ENCODE measurements at places on chromosomes 3 and 15. TPM values are rescaled to one million over a fixed set of nuclear protein-coding genes. Genes with fewer than 3 reads are reported as not detected.

Gene GOLGA6L22
- not detected for total RNA-seq

GRCh38 chr3:169694117-169694516, 30.6 kb upstream of the MECOM start:
- peak; percentile 18 for DNase-seq

Gene RETNLB
- total RNA-seq: not detected

DNA sequence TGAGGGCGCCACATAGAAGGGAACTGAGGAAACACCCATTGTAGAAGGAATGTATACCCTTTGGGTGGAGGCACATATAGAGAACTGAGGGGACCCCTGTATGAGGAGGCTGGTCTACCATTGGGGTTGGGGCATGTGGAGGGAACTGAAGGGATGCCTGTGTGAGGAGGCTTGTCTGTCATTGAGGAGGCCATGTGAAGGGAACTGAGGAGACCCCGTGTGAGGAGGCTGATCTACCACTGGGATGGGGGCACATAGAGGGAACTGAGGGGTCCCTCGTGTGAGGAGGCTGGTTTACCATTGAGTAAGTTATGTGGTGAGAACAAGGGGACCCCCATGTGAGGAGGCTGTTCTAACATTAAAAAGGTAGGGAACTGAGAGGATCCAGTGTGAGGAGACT, 156.1 kb downstream of the FBLN2 start:
- DNase-seq: no peak

Gene CLDN1
- 305 TPM for total RNA-seq

DNA sequence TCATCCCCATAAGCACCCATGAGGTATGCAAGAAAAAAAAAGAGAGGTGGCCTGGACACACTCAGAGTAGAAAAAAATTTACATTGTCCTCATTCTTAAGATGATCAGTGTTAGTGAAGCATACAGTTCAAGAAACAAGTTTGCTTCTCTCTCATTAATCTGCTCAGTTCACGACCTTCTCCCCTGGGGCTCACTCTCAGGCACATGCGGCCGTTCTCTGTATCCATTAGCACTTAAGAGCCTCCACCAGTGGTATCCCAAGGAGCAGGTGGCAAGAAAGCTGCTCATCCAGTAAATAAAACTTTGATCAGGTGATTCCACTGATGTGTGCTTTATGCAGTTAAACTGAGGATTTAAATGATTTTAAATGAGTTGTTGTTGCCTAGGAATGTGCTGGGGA, 57.4 kb downstream of the ARHGAP31 start:
- no peak for DNase-seq

- no peak for DNase-seq
These were observed 10.6 kb upstream of the GLCE start for GRCh38 chr15:69149803-69150202.

GRCh38 chr3:150146991-150147761, 176.5 kb upstream of the PFN2 start:
- DNase-seq: peak; percentile 85

DNA sequence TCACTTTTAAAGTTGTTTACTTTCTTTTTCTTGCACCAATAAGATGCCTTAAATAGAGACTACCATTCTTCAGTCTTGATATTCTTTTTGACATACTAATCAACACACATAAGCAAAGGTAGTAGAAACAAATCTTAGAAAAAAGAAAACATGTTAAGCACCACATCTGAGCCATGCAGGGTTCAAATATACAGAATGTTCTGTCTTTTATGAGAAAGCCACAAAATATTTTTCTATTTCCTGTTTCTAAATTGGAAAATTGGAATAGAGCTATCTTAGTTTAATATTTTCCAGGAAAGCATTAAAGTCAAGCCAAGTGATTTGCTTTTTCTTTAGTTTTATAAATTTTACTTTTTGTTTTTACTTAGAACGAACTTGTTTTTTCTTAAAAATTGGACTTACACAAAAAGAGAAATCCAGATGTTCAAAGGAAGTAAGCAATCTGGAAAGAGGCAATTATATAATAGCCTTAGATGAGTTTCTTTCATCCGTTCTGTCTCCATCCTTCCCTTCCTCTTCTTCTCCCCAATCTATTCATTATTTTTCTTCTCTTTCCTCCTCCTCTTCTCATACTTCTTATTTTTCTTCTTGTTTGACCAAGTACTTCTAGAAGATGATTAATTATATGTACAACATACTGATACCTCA, 731.7 kb downstream of the SQOR start:
- no peak for DNase-seq

GRCh38 chr3:128994581-128995546, 988 bp upstream of the CFAP92 start:
- no peak for DNase-seq

DNA sequence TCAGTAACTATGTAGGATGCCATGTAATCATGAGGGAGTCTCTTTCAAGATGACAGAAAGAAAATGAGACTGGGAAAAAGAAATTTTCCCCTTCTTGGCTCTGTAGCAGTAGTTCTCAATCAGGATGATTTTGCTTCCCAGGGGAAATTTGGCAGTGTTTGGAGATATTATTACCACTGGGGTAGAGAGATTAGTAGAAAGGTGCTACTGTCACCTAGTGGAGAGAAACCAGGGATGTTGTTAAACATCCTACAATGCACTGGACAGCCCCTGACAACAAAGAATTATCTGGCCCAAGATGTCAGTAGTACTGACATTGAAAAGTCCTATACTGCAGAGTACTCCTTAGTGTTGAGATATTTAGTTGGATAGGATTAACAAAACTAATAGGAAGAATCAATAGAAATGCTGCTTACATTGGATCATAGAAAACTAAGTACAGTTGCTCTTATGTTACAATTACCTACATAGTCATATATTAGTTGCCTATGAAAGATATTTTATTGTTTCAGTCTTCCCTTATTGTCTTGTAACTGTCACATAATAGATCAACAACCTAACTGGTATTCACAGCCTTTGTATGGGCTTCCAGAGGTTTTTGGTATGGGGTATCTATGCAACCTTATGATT, 433.3 kb downstream of the RAP2B start:
- no peak for DNase-seq

DNA sequence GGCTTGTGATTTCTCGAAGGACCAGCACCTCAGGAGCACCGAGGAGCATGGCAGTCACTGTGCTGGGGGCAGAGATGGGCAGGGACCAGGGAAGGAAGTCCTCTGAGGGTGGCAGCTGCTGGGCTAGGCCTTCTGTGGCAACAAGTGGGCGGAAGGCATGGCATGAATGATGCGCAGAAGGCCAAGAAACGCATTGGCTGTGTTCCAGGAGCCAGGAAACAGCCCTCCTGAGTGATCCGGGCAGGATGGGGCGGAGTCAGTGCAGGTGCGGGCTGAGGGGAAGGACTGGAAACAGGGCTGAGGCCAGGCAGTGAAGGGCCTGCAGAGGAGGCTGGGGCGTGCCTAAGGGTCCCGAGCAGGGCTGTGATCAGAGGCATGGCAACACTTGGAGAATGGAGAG, 23.6 kb downstream of the MRPS11 start:
- no peak for DNase-seq

GRCh38 chr3:190644766-190645165, 130.9 kb downstream of the IL1RAP start:
- DNase-seq: no peak

Gene PPP1R14D
- not detected for total RNA-seq

Gene FEZF2
- not detected for total RNA-seq

Gene MST1R
- total RNA-seq: 6.5 TPM

- no peak for DNase-seq
These were observed 109.5 kb upstream of the PLXNA1 start for GRCh38 chr3:126873416-126873815.

GRCh38 chr3:134331811-134332199, 42.4 kb downstream of the AMOTL2 start:
- no peak for DNase-seq

DNA sequence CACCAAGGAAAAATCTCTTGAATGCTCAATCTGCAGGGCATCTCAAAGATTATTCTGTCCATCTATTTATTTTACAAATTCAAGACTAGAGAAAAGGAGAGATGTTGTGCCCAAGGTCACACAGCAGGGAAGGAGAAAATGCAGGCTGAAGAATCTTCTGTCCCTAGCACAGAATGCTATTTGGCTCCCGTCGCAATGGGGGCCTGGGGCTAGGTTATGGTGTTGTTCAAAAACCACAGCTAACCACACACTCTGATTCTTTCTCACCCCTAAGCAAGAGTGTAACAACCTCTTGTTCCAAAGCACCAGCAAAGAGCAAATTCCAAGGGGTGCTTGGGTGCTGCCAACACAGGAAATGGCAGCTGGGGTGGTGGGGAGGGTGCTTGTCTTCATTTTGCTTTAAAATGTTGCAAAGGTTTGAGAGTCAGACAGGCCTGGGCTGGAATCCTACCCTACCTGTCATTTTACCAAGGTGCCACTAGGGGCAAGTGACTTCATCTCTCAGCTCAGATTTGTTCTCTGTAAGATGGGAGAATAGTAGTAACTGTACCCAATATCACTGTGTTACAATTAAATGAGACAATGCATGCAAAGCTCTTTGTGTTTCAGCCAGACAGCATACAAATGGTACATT, 112.5 kb downstream of the ADAMTS9 start:
- no peak for DNase-seq

DNA sequence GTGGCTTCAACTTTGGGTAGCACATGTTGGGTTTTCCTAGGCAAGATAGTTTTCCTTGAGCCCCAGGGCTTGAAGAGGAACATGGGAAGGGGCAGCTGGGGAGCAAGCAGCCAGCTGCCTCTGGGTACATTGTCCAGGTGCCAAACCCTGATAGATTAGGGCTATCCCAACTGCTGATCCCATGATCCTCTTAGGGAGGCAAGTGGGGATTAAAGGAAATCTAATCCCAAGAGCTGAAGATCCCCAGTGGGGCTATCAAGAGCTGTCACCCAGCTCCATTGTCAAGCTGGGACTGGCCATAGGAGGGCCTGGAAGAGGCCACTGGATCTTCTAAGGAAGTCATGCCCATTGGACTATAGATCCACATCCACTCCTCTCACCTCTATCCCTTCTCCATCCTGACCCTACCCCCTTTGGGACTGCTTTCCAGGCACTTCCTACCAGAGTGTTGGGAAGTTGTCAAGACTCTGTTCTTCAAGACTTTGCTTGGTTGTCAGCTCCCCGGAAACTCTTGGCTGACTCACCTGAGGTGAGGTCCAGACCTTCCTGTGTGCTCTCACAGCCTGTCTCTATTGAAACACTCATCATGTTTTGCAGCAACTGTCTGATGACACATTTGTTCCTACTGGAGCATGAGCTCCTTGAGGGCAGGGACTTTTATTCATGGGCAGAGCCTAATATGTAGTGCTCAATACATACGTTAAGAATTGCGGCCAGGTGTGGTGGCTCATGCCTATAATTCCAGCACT, 5.9 kb downstream of the CAMK2N2 start:
- no peak for DNase-seq

All from kidney epithelial cell (primary cell).